T-helper 2 cell (primary cell): ENCODE measurements at places on chromosomes 2 and 18.

- no peak for DNase-seq
Measured at GRCh38 chr18:54860941-54861340, 32.7 kb downstream of the RAB27B start.

DNA sequence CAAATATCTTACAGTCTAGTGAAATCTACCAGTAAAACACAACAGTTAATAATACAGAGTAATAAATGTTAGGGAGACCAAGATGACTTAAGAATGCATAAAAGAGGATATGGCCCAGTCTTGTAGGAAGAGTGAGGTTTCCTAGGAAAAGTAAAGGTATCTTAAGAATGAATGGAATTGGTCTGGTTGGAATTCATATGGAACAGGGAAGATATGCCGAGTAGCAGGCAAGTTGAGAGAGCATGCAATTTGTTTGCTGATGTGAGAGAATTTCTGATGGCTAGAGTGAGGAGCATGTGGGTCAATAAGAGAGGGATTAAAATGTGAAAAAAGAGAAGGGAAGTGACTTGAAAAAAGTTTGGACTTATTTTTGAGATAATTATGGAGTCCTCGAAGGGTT lies 512.9 kb upstream of the ZEB2 start:
- DNase-seq: no peak

GRCh38 chr2:169579044-169579443 lies 5.1 kb upstream of the PPIG start:
- DNase-seq: no peak

- no peak for DNase-seq
Measured at GRCh38 chr18:63131106-63131958, 188.2 kb downstream of the BCL2 start.

DNA sequence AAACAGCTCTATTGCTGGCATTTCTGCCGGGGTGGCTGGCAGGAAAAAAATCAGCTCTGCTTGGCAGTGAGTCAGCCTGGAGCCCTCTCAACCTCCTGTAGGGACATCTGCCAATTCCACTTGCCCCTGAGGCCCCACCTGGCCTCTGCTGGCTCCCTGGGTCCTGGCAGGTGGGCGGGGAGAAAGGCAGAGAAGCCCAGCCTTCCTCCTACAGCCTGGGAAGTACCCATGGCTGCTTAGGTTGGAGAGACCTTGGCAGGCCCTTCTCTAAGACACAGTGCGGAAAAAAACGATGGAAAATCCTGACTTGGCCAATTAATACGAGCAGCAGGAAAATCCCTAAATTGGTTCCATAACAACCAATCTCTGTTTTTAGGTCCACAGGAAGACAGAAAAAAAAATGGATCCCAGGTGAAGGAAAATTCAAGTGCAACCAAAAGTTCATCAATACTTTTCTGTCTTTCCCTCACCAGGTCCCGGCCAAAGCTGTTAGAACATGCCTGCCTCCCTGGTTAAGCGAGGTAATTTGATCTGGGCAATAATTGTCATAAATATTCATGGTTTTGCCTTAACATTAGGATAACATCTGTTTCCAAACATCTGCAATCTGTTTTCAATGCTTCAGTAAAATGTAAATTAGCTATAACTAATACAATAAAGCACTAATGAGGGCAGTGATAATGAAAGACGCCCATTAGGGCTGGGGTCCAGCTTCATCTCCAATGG lies 245.9 kb downstream of the TFCP2L1 start:
- DNase-seq: no peak

GRCh38 chr2:165743442-165743841 lies 50.6 kb downstream of the GALNT3 start:
- no peak for DNase-seq

GRCh38 chr2:15425712-15426111 lies 135.4 kb downstream of the NBAS start:
- no peak for DNase-seq

DNA sequence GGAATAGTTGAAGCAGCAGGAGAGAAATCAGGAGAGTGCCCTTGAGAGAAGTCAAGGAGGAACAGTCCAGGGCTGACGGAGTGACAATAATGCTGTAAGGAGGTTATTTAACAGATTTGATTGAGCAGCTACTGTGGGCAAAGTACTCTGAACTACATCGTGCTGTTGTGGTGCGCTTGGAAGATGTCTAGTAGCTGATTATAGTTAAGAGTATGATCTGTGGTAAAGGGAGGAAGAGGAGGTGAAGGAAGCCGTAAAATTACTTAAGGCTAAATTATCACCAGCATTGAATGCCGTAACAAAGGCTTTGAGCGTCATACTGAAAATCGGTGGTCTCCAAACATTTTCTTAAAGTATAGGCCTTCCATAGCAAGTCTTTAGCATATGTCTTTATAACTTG lies 4.5 kb downstream of the PCBP1 start:
- no peak for DNase-seq
